Chondrocyte (in vitro differentiated cells): ENCODE measurements at places on chromosomes 4 and X. TPM values are rescaled to one million over a fixed set of nuclear protein-coding genes. Genes with fewer than 3 reads are reported as not detected.

- DNase-seq, result no peak
Measured at GRCh38 chr4:147958489-147959065, 226.7 kb downstream of the ARHGAP10 start.

DNA sequence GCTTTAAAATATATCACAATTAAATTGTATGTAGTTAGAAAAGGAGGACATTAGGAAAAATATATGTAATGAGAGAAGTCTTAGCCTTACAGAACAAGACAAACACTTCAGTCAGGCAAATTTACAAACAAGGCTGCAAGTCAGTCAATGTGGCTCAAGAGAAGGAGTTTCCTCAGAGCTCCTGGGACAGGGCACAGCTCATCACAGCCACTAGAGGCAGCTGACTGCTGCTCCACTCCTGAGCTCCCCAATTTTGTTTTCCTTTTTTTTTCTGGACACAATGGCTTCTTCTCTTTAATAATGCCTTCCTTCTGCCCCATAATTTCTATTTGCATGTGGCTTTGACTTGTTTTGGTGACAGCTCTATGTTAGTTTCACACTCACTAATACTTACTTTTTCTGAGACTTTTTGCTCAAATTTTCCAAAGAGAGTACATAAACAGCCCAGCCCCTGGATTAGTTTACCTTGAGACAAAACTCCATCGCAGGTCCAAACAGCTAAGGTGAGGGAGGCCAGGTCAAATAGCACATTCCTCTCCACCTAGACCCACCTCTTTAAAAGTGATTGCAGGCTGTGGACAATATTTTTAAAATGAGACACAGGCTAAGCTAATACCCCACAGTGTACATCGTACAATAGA, 850.4 kb upstream of the FRG1 start:
- DNase-seq, result no peak

DNA sequence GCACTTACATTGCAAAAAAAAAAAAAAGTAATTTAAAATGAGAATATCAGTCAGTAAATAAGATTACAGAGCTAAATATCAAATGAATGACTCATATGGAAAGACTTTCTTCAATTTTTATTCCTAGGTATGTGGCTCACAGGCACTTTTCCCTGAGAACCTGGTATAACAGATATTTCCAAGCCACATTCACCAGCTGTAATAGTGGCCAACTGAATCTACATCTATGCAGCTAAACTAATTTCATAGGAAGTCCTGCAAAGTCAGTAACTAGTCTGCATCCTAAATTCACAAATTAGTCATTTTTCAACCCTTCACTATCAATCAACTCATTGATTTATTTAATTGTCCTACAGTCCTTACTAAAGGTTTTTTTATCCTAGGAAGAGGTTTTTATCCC, 5.6 kb downstream of the PDE5A start:
- no peak for DNase-seq

- DNase-seq, result no peak
Measured at GRCh38 chr4:150962245-150962644, 52.8 kb downstream of the LRBA start.

DNA sequence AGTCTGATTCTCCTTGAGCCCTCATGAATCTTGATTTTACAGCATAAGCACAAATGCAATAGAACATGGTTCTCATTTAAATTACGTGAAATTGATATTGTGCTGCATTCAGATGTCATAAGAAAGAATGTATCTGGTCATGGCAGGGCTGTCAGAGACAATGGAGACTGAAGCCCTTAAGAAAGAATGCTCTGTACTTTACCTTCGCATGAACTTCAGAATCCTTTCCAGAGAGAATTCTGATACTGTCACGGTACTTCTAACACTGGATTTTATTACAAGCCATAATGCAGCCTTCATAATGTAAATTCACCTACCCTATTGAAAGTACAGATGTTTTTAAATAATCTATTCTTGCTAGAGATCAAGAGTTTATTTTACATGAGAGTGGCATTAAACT, 677.9 kb upstream of the ADGRL3 start:
- no peak for DNase-seq

DNA sequence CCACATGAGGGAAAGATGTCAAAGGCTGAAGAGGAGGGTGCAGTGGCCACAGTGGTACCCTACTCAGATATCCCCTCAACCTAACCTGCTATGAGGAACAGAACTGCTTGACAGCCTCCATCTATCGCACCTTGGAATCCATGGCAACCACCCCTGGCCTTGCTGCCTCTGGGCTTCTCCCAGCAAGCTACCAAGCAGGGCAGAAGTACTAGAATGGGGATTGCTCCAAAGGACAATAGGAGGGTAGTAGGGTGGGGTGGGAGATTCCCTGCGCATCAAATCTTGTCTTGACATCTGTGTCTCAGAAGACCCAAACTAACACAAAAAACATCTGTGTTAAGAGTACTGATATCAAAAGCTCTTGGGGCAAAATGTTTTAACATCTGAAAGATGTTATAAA, 118.2 kb downstream of the FBXW7 start:
- no peak for DNase-seq

DNA sequence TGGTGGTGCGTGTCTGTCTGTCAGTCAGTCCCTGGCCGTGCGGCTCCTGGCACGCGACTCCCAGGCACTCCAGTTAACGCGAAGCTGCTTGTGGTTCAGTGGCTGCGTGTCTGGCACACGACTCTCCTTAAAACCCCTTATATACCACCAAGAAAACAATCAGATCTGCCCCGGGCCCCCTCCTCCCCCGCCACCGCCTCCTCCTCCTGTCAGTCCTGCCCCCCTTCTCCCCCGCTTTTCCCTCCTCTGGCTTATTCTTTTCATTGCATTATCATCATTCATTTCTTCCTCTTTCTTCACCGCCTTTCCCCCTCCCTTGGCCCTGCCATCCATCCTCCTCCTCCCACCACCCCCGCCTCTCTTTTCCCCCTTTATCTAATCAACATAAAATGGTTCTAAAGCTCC, at the start of gene NEUROG2:
Gene NEUROG2 (minus strand): TSS at position 115 of the 405 bp plus-strand sequence. CDS start 705 bp downstream, outside the sequence.
- no peak for DNase-seq

DNA sequence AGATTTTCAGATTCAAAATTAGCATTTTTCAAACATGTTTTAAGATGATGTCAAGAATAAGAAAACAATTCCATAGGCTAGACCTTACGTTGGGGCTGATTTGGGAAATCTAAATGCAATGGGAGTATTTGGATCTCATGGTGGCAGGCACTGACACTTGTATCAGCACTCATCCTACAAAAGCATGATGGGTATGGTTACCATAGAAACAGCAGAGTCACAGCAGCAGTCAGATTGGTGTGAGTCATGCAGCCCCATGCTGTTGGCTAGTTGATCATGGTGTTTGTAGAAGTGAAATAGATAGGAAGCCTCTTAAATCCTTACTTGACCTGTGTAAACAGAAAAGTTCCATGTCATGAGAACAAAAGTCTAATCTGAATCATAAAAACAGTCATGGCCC, 1637.3 kb upstream of the PABPC4L start:
- no peak for DNase-seq

DNA sequence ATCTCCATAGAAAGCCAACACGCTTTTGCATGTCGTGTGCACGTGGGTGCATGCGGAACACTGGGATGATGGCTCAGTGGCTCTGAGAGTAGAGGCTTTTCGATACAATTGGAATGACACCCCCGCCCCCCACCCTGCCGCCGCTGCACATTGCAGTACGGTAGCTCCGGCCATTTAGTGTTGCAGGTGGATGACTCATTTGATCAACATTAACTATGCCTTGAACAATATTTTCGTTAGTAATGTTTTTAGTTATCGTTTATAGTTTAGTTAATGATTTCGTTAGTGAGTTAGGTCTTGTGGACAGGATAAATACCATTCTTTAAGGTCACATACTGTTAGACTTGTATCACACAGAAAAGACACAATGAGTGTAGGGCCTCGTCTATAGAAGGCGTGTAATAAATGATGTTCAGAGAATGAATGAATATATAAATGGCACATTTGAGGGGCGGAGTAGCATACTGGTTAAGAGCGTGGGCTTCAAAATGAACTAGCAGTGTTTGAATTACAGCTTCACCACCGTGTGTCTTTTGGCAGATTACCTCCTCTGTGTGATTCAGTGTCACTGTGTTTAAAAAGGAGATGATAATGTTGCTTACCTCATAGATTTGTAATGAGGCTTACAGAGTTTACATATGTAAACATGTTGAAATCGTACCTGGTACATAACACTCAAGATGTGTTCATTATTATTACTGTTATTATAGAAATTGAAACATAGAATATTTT, 67.2 kb upstream of the TENM3 start:
- DNase-seq, result no peak

DNA sequence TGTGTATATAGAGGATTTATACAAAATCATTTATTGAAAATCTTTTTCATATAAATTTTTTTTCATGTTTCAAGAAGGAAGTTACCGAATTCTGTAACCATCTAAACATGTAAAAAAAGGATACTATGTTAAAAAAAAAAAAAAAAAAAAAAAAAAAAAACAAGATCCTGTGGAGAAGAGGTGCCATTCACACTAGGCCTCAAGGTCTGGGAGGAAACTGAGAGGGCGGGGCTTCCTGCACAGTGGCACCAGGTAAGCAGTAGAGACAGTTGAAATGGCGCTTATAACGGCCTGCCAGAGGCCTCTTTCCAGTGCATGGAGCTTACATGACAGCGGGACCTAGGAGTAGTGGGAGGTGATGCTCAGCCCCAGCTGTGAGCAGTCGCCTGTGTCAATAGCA, 17.5 kb downstream of the TRAPPC2 start:
- DNase-seq, result no peak

DNA sequence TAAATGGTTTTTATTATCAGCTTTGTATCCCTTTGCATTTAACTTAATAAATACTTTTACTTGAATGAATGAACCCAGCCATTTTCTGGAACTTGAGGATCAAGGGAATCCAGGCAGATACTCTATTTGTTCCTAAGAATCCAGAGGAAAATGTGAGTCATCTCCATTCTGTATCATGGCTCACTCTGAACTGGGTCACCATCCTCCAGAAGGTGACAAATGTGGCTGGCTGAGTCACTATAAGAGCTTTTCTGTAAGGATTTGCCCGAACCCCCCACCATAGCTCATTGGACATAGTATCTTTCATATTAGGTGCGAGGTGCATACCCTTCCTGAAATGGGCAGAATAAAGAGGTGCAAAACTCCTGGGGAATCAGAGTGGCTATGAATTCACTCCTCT, 25.8 kb downstream of the RTL9 start:
- no peak for DNase-seq

GRCh38 chr4:92399032-92399431, 95.3 kb downstream of the GRID2 start:
- DNase-seq, result no peak

DNA sequence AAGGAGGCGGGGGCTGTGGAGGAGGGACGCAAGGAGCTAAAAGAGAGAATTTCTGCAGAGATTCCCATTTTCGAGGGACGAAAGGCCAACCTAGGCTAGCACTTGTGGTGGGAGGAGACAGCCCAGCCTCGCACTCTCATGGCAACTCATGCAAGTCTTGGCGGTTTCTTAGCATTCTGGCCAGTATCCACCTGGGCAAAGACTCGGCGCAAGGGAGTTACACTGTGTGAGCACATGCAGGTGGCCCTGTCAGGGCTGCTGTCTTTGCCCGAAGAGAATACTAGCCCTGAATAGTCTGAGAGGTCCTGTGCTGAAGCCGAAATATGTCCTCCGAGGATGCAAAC, 15.5 kb downstream of the MCF2 start:
- no peak for DNase-seq

GRCh38 chrX:74119016-74119910, 184.7 kb upstream of the ZCCHC13 start:
- no peak for DNase-seq

DNA sequence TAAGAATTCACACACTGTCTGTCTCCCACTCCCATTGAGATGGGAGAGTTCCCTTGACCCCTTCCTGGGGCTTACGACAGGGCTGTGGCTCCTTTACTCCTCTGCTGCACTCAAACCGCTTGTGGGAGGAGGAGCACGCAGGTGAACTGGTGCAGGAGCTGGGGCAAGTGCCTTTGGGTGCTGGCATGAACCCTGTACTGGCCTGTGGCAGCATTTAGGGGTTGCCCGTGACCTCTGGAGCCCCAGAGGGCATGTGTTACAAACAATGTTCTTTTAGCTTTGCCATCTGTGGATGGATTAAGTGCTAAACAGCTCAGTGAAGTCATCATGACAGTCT, 21.8 kb upstream of the FTHL17 start:
- DNase-seq, result no peak

DNA sequence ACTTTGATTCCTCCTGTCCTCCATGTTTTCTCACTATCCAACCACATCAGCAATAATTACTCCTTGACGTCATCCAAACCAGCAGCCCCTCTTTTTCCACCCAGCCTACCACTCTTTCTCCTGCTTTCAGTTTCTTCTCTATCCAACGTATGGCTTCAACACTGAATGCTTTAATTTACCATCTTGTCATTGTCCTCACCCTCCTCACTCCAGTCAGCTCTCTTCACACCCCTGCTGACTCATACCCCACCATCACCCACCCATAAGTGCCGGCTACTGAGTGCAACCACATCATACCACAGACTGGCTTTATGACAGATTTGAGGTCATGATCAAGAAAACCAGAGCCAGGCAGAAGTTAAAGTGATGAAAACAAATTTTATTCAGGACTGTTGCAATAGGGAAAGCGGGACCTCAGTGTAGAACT, 9.8 kb upstream of the ANXA5 start:
- DNase-seq, result no peak

DNA sequence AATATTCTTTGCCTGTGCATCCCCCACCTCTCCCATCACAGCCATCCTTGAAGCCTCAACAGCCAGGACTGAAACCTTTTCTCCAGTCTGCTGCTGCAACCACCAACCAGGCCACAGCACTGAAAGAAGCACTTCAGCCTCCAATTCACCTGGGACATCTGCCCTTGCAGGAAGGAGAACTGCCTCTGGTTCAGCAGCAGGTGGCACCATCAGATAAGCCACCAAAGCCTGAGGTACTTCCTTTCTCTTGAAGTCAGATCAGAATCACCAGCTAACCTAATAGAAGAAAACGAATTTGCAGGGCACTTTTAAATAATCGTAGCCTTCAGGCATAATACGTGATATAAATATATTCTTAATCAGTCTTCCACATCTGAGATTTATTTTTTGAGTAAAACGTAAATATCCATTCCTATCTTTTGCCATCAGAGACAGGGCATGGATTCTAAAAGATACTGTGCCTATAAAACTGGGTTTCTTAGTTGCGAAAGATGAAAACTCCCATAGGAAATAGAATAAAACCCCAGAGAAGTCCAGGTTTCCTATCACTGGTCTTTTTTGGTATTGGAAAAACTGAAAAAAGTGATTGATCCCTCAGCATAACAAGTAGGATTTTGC, 9.5 kb downstream of the AMBN start:
- no peak for DNase-seq

DUX4 gene
- total RNA-seq, result not detected in 3 replicates

PROM1 gene
- 0.10 TPM in 1 of 3 replicates, not detected in the others for total RNA-seq

SPOCK3 gene
- not detected in 3 replicates for total RNA-seq

TCEAL6 gene
- total RNA-seq, result not detected in 3 replicates

GLRA3 gene
- not detected in 3 replicates for total RNA-seq

TCEAL4 gene
- total RNA-seq, result 84.5 to 91.5 TPM (median 88.0 TPM) in 3 replicates

CLIC2 gene
- total RNA-seq, result 0.97 to 1.8 TPM (median 0.97 TPM) in 3 replicates
